Mesenteric fat pad (tissue), 1 donor: ENCODE measurements at places on chromosomes 6 and 20. TPM values are rescaled to one million over a fixed set of nuclear protein-coding genes. Genes with fewer than 3 reads are reported as not detected.
A peak's percentile ranks its signal among the peaks of the same experiment; 100 is the strongest.

The RAD21L1 gene
- total RNA-seq = not detected

The ADTRP gene
- 2.3 TPM for total RNA-seq

DNA sequence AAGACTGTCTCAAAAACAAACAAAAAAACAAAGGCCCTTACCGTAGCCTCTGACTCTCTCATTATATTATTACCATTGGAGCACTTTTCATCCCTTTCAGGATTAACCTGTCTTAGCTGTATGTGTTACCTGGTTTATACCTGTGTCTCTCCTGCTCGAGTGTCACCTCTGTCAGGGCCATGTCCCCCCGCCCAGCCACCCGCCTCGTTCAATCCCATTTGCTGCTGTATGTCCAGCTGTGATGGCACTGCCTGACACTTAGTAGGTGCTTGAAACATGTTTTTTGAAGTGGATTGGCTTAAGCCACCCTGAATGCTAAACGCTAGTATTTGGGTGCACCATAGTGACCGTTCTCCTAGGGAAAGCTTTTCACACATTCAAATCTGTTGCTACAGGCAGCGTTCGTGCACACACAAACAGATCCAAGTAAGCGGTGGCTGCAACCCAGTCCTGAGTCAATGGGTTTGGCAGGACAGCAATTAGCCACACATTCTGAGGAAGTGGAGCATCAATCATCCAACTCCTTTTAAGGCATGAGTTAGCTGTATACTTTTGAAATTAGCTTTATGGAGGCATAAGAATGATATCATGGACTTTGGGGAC, 98.9 kb upstream of the ZNF217 start:
- peak; percentile 59 for DNase-seq

- DNase-seq = no peak
These were observed 95.5 kb upstream of the SCGN start for GRCh38 chr6:25556516-25556915.

- DNase-seq = no peak
These were observed 39.8 kb upstream of the SMIM29 start for GRCh38 chr6:34288581-34288980.
